ENCODE measurements at places on chromosomes 6 and 20. TPM values are rescaled to one million over a fixed set of nuclear protein-coding genes. Genes with fewer than 3 reads are reported as not detected.

DNA sequence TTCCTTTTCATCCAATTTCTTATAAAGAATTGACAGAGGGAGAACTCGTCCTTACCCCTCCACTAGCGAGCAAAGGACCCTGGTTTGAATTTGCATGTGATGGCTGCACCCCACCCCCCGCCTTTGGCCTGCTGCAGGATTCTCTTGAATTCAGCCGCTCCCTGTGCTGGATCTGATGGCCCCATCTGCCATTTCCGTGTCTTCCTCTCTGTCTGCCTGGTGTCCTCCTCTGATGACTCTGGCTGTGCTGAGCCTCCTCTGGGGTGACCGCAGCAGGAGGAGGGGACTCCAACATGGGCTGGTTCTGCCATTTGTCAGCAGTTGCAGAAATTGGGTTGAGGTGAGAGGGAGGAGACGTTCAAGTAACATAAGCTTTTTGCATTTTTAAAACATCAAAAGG lies 188.8 kb downstream of the DLL1 start:
- no peak for DNase-seq

GRCh38 chr6:139475241-139475640 lies 100.8 kb upstream of the CITED2 start:
- no peak for DNase-seq

DNA sequence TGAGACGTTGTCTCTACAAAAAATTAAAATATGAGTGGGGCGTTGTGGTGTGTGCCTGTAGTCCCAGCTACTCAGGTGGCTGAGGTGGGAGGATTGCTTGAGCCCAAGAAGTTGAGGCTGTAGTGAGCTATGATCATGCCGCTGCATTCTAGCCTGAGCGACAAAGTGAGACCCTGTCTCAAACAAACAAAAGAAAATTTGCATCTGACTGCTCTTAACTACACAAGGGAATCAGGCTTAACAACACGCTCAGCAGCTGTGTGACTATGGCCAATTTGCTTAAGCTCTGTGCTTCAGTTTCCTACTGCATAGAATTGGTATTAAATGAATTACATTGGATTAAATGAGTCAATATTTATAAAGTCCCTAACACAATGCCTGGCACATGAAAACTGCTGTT lies 24.3 kb upstream of the MRPS10 start:
- no peak for DNase-seq

DNA sequence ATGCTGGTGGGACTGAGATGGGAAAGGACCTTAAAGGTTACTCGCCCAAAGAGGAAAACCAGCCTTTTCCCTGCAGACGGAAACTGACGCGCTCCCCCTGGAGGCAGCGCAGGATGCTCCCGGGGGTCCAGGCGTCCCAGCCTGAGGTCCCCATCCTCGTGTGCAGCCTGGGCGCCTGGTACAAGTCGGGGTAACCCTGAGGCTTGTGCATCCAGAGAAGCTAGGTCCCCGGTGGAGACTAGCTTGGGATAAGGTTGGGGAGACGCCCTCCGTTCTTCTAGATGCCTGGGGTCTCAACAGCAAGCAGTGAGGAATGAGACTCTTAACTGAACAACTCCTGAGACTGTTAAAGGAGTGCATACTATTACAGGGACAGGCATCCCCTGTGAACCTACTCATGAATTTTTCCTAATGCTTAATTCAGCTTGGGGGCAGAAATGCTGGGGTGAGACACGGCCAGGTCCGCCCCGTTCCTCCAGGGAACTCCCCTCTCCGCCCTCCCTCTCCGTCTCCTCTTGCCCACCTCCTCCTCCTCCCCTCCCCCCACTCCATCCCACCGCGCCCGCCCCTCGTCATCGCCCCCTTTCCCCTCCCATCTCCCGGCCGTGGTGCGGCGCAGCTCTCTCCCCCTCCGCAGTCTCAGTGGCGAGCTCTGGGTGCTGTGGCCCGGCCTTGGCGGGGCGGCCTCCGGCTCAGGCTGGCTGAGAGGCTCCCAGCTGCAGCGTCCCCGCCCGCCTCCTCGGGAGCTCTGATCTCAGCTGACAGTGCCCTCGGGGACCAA lies at the start of gene PRSS35:
Gene PRSS35, plus strand, starts transcription at position 634 of the 781 bp plus-strand sequence. CDS start 10,908 bp downstream, outside the sequence.
- DNase-seq, result peak; percentile 44

- no peak for DNase-seq
These were observed 13.0 kb downstream of the PCK1 start for GRCh38 chr20:57573894-57574293.

- no peak for DNase-seq
These were observed 63.5 kb upstream of the E2F3 start for GRCh38 chr6:20338156-20338555.

- DNase-seq, result no peak
These were observed 30.5 kb upstream of the SASH1 start for GRCh38 chr6:148311966-148312669.

GRCh38 chr6:25831532-25832306 lies at the start of gene SLC17A1:
SLC17A1 (minus strand) TSS chr6:25832052; CDS start chr6:25830557, 1,495 bp downstream.
- no peak for DNase-seq

DNA sequence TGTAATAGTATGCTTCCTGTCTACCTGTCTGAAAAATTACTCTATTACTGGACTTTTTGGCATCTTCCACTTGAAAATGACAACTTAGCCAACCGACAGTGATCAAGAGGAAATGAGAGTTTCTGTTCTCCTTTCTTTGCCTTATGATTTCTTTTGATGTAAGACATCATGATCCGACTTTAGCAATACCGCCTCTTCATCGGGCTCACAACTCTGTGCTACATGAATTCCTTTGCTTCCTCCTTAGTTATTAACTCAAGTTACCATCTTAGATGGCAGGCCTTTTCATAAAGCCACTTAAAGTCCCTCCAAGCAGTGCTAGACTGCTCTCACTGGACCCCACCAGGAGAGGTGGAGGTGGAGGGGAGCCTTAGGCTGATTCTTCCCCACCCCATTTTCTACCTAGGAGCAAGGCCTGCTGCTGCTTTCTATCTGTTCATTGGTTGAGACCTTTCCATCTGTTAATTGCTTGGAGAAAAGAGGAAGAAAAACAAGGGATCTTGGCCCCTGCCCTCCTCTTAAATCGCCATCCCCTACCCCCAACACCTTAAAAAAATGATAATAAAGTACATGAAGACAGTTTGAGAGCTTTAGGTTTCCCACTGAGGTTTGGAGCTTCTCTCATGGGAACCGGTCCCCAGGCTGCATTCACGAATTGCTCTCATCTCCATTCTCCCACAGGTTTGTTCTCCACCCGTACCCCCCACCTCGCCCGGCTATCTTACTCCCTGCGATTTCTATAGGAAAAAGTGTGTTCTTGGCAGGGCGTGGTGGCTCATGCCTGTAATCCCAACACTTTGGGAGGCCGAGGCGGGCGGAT lies 21.6 kb upstream of the MCM3 start:
- no peak for DNase-seq

- no peak for DNase-seq
These were observed 19.1 kb downstream of the VSTM2L start for GRCh38 chr20:37922016-37922415.

DNA sequence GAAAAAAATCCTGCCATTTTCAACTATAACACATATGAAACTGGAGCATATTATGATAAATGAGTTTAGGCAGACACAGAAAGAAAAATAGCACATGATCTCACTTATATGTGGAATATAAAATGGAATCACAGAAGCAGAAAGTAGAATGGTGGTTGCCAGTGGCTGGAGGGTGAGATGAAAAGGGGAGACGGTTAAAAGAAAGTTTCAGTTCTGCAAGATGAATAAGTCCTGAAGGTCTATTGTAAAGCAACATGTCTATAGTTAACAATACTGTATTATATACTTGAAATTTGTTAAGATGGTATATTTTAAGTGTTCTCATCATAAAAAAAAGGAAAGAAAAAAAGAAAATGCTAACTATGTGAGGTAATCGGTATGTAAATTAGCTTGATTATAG lies 503.9 kb downstream of the EPHA7 start:
- no peak for DNase-seq

DNA sequence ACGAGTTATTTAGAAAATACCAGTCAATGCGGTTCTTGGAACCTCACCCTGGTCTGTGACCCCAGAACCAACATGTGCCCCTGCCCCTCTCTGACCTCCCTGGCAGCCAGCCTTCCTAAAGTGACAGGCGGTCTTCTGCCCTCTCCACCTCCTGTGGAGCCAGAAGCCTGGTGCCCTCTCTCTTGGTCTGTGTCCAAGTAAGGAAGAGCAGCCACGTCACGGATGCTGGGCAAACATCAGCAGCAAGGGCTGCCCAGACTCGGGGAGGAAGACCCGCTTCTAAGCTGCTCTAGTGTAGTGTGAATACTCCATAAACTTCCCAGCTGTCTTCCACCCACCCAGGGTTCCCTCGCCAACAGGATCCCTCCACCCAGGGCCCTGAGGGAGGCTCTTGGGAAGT lies 272.4 kb downstream of the BMP7 start:
- no peak for DNase-seq

DNA sequence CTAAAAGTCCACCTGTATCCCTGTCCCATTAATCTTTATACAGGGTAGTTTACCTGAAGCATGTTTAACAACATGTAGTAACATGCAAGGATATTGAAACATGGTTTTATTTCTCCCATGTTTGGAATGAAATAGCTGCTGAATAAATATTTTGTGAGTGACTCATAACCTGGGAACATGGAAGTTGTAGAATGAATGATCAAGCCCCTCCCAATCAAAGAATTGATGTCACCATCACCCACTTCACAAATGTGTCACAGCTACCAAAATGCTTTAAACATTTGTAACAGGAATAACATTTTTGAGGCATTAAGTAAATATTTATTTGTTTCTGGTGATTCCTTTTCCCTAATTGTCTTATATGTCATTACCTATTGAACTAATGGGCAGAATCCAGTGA lies 58.9 kb upstream of the TNFAIP3 start:
- DNase-seq, result no peak

DNA sequence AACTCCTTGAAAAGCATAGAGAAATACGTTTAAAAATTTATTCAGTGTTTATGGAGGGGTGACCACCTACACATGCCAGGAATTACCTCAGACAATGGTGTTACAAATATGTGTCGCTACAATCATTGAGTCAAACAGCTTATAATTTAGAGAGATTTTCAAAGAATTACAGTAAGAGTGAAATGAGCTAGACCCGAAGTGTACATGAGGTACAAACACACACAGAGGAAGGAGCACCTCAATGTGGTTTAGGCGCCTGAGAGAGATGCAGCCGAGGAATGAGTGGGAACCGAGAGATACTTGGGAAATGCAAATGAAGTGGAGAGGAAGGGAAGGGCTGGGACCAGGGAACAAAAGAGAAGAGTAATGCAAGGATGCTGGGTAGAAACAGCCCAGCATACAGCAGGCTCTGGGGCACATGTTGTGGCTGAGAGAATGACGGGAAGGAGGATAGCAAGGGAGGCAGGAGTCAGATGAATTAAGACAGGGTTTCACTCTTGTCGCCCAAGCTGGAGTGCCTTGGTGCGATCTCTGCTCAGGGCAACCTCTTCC lies 15.5 kb downstream of the EEF1E1 start:
- no peak for DNase-seq

DNA sequence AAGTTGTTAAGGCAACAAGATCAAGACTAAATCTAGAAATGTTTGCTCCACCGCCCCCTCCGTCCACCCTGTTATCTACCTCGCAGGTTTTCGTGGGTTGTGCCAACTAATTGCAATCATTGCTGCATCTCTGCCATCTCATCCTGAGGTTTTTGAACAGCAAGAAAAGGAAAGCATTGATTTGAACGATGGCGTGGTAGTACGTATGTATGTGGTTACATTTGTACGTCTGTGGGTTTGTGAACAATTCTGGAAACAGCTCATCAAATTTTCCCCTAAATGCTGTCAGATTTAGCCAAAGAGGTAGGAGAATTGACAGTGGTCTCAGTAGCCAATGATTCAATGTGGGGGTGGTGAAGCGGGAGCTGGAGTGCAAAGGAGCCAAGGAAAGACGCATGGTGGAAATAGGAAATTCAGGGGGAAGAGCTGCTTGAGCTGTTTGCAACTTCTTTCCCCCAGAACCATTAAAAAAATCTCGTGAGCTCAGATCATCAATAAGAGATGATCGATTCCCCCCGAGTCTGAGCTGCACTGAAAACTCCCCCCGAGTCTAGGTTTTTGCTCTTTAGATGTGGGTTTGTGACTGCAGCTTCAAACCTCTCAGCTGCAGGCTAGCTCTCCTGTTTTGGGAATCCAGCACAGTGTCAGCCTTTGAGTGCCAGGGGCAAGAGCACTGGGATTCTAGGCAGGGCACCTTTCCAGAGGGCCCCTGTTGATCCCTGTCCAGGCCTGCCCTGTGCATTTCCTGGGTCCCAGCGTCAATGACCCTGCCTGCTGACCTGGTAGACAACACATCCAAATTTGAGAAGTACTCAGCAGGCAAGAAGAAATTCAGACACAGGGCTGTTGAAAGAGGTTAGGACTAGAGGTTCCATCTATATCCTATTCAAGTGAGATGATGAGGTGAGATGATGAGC lies 72.6 kb upstream of the LY86 start:
- no peak for DNase-seq

GRCh38 chr6:87656857-87657256 lies 45.2 kb downstream of the AKIRIN2 start:
- no peak for DNase-seq

TFAP2D gene
- polyA plus RNA-seq, result not detected

ZC3H12D gene
- 0.29 TPM for polyA plus RNA-seq

LPA gene
- polyA plus RNA-seq, result 0.19 TPM

BMP2 gene
- polyA plus RNA-seq, result 20.7 TPM

CGAS gene
- polyA plus RNA-seq, result 3.1 TPM

MPIG6B gene
- 1.6 TPM for polyA plus RNA-seq

CLPSL1 gene
- polyA plus RNA-seq, result 1.3 TPM

RNF39 gene
- 1.7 TPM for polyA plus RNA-seq

SULF2 gene
- polyA plus RNA-seq, result 81.8 TPM
